ENCODE measurements at places on chromosomes 12 and 14.
A peak's percentile ranks its signal among the peaks of the same experiment; 100 is the strongest.

- no peak for DNase-seq
Measured at GRCh38 chr12:68148261-68148951, 11.1 kb downstream of the IFNG start.

DNA sequence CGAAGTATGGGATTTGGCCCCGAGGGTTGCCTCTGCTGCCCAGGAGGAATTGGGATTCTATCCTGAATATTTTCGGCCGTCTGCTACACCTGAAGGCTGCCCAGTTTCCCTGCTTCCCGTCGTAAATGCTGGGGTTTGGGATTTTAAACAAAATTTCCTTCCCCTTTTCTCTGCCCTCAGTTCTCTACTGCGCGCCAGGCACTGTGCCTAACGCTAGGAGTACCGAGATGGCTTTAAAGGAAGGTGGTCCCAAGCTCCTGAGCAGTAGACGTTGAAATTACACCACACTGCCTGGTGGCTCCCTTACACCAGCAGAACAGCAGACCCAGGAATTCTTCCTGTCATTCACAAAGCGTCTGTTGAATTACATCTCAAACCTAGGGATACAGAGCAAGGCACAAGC lies 566 bp upstream of the PRDM4 start:
- DNase-seq: no peak

DNA sequence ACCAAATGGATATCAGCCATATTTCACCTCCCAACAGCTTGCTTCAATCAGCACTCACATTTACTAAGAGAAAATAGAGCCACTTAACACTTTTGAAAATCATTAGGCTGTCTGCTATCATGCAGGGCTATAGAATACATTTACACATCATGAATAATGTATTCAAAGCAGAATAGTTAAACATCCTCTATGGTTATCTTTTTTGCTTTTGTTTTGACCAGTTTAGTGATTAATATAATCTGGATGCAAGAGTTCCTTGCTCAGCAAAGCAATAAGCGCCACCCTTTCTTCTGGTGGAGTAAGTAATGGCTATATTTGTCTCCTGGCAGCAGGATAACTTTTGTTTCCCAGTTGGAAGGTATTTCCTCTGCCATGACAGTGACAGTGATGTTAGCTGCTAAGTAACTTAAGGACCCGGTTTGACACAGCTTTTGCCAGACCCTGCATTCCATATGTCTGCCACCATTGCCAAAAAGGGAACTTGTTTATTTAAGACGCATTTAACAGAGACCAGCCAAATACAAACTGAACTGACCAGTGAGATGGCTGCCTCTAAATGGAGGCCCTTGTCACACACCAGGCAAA lies 70.3 kb upstream of the NR2C1 start:
- no peak for DNase-seq

DNA sequence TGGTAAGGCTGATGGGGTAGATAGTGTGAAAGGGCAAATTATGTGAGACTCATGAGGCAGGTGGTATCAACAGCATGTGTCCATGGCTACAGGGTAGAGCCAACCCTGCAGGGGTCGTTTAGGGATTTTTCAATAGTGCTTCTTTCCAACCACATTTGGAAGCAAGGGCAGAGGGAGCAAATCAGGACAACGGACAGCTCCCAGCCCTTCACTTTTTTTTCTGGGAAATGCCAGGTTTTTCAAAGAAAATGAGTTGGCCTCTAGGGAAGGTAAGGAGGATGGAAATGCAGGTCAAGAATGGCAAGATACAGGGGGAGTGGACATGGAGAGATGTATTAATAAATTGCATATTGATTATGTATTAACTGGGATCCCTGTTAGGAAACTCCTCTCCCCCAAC lies 4.9 kb upstream of the CMA1 start:
- DNase-seq: no peak

GRCh38 chr14:35631071-35631805 lies 97.3 kb downstream of the INSM2 start:
- no peak for DNase-seq

DNA sequence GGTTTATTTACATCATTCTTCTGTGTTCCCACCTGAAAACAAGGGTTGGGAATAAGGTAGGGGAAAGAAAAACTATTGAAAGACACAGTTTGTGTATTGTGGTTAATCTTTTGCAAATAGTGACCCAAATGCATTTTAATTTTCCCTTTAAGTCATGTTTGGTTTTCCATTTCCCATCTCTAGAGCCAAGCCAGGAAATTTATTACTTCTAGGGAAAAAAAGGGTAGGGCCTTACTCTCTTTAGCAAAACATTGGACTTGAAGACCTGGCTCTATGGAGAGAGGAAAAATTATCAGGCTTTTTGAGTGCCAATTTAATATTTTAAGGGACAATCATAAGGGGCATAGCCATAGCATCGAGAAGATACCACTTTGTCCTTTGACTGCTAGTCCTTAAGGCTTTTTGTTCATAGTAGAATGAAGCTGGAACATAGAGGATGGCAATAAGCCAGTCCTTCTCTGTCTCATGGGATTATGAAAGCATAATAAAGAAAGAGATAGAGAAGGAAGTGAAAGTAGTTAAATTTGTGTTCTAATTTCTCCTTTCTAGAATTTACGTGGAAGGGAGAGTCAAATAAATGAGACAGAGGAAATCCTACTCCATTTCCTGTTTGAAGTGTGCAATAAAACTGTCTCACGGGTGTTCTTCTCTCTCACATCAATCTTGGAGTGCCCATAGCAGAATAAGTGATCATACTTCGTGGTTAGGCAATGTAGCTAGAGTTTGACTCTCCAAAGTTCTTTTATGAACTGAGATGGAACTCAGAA lies 50.9 kb upstream of the PPFIA2 start:
- DNase-seq: no peak

DNA sequence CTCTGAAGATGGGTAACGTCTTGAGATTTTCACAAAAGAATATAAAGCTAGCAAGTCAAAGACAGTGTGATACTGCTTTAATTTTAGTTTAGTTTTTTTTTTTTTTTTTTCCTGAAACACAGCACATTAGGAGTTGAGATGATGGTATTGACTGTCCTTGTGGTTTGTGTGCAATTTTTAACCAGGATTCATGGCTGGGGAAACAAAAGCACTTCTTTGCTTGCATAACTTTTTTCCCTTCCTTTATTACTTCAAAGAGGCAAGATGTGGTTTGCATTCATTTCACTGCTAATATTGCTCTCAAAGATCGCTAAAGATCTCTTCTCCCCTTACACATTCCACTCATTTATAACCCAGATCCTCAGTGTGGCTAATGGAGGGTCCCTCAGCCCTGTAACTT lies 157.1 kb upstream of the PZP start:
- DNase-seq: no peak

DNA sequence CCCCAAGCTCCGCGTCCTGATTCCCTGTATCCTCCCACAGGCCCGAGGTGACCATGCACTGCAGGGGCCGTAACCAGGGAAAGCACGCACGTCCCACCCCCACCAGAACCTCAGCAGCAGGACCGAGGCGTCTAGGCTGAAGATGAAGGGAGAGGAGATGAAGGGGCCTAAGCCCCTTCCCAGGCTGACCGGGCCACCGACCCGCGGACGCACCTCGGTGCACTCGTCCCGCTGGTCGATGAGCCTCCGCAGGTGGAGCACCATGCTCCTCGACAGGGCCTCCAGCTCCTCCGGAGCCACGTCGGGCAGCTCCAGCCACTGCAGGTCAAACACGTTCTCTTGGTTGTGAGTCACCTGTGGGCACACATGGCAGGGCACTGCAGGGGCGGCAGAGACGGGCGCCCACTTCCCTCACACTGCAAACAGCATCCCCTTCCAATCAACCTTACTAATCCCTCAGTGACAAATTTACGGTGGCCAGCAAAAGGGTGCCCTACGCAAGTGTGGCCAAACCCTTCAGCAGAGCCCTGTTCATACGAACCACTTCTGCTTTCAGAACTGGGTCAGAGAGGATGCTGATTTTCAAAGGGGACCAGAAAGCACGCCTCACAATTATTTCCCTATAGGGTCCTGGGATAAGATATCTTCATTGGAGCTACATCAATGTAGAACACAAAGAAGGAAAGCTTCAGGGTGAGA lies 77.8 kb downstream of the CCDC88C start:
- DNase-seq: no peak

DNA sequence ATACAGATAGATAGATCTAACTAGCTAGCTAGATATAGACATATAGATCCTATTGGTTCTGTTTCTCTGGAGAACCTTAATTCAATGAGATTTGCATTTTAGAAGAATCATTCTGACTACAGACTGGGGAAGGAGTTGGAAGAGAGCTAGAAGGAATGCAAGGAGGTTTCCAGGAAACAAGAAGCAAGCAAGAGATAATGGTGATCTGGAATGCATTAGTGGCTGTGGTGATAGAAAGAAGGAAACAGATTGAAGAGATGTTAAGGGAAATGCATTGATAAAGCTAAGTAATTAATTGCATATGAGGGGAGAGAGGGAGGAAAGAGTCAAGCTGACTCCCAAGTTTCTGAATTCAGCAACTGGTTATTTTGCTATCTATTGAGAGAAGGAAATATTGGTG lies 42.7 kb downstream of the DBX2 start:
- DNase-seq: no peak

GRCh38 chr12:13376610-13377373 lies 180.3 kb downstream of the EMP1 start:
- DNase-seq: no peak

- no peak for DNase-seq
Measured at GRCh38 chr12:75964150-75964549, 67.4 kb downstream of the PHLDA1 start.

DNA sequence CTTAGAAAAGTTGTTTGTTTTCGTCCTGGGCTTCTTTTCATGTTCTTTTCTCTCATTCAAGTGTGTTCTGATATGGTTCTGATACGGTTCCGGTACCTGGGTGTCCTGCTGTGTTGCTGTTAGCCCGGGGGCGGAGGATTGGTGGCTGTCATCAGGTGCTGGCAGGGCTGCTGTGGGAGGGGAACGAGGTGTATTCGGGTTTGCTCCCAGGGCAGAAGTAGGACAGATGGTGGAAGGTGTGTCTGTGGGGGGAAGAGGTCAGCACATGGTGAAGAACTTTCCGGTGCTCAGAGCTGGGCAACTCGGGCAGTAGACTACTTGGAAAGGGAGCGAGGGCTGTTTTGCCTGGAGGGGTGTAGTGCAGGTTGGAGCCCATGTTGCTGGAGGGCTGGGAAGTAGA lies 70.2 kb downstream of the SLC25A47 start:
- no peak for DNase-seq

- peak; percentile 37 for DNase-seq
Measured at GRCh38 chr14:100738269-100738691, 11.6 kb downstream of the DLK1 start.

DNA sequence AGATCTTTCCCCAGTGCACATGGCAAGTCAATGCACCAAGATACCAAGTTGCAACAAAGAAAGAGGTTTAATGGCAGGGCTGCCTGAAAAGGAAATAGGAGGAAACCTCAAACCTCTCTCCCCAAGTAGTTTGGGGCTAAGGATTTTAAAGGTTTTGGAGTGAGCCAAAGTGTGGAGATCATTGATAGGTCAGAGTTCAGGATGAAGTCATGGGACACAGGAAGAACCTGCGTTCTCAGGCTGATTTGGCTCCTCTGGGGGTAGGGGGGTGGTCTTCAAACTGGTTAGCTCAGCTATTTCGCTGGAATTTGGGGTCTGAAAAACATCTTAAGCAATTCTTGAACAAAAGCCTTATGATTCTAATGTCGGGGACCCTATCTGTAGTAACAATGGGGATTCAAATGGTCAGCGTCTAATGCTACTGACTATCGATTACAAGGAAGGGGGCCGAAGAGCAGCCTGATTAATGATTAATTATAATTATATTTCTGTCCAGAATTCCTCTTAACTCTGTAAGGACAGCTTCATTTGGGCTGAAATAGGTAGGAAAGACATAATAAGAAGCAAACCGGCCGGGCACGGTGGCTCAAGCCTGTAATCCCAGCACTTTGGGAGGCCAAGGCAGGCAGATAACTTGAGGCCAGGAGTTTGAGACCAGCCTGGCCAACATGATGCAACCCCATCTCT lies 31.4 kb downstream of the AICDA start:
- no peak for DNase-seq

- peak; percentile 80 for DNase-seq
Measured at GRCh38 chr14:75333606-75334548, 55.2 kb downstream of the FOS start.

- peak; percentile 70 for DNase-seq
Measured at GRCh38 chr12:62191491-62192179, 68.6 kb upstream of the USP15 start.

- DNase-seq: peak; percentile 76
Measured at GRCh38 chr14:69615496-69616407, 4.4 kb downstream of the SUSD6 start.

- peak; percentile 66 for DNase-seq
Measured at GRCh38 chr12:47867495-47867941, 37.3 kb downstream of the VDR start.

- DNase-seq: no peak
Measured at GRCh38 chr14:23358042-23358441, 5.4 kb upstream of the SLC22A17 start.

DNA sequence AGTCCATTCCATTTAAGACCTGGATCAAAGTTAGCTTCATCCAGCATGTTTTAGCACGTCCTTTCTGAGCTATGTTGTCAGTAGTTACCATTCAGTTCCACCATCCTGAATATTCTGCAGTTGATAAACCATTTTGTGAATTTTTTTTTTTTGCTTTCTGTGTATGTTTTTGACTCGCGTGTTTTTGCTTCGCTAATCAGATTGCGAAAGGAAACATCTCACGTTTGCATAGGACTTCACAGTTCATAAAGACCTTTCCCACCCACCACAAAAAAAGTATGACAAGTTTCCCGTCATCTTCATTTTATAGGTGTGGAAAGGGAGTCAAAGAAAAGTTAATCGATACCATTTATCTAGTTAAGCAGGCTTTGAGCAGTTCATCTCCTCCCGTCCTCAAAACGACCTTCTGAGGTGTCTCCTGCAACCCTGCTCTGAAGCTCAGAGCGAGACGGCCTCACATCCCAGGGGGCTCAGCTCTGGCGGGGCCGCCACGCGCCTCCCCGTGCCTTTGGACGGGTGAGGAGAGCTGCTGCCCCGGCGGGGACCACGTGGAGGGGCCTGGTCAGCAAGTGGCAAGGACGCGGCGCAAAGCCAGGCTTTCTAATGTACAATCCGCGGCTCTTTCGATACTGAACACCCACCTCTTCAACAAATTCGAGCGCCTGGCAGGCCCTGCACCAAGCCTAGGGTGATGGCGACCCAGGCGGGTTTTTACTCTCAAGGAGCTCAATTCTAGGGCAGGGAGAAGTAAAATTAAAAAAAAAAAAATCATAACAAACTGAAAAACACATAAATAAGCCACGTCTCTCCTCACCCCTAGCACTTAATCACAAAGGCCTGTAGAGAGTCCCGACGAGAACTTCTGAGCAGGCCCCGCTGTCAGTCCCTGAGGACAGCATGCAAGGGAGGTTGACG lies 988 bp upstream of the TMEM263 start:
- DNase-seq: peak; percentile 70

GRCh38 chr14:76968621-76969063 lies 59.9 kb downstream of the IRF2BPL start:
- no peak for DNase-seq

All from activated effector memory CD4-positive, alpha-beta T cell treated with anti-CD3 and anti-CD28 coated beads, Interleukin-2, amount 50 U/mL, for 16 hours (primary cell).